Lung microvascular endothelial cell (primary cell): ENCODE measurements at places on chromosomes 1 and 21. TPM values are rescaled to one million over a fixed set of nuclear protein-coding genes. Genes with fewer than 3 reads are reported as not detected.

AVPR1B gene
- total RNA-seq = not detected in 2 replicates

CFAP126 gene
- not detected in 2 replicates for total RNA-seq

SPATA21 gene
- not detected in 2 replicates for total RNA-seq

IGFN1 gene
- not detected in 2 replicates for total RNA-seq

IRF6 gene
- total RNA-seq = under 0.01 and 1.5 TPM in 2 replicates

NKAIN1 gene
- not detected in 2 replicates for total RNA-seq

WNT9A gene
- 0.87 and 0.99 TPM in 2 replicates for total RNA-seq

GPR37L1 gene
- under 0.01 TPM in 1 of 2 replicates, not detected in the other for total RNA-seq

RNF207 gene
- total RNA-seq = 2.4 and 2.6 TPM in 2 replicates

OR2AK2 gene
- not detected in 2 replicates for total RNA-seq

RAP1GAP gene
- under 0.01 TPM in 2 replicates for total RNA-seq

TSPEAR gene
- under 0.01 TPM in 2 replicates for total RNA-seq

CD34 gene
- total RNA-seq = 14.7 and 25.9 TPM in 2 replicates

FCRL4 gene
- not detected in 2 replicates for total RNA-seq

LRRC3 gene
- total RNA-seq = 0.65 and 0.99 TPM in 2 replicates

LCE1E gene
- not detected in 2 replicates for total RNA-seq

FLG2 gene
- total RNA-seq = not detected in 2 replicates

OR6K2 gene
- not detected in 2 replicates for total RNA-seq

KRTAP12-2 gene
- total RNA-seq = not detected in 2 replicates

RHD gene
- 0.20 and 0.44 TPM in 2 replicates for total RNA-seq

OR2T35 gene
- not detected in 2 replicates for total RNA-seq

TRIM63 gene
- under 0.01 TPM in 1 of 2 replicates, not detected in the other for total RNA-seq

DDX59 gene
- 9.2 and 20.2 TPM in 2 replicates for total RNA-seq

PFKL gene
- total RNA-seq = 196 and 329 TPM in 2 replicates

PYGO2 gene
- total RNA-seq = 20.5 and 42.5 TPM in 2 replicates

ETV3L gene
- total RNA-seq = not detected in 2 replicates

ATP6V0B gene
- total RNA-seq = 110 and 164 TPM in 2 replicates

SLC35F3 gene
- not detected in 2 replicates for total RNA-seq
